ENCODE measurements at places on chromosomes 13 and 19. TPM values are rescaled to one million over a fixed set of nuclear protein-coding genes. Genes with fewer than 3 reads are reported as not detected.

GRCh38 chr13:59946944-59947343 is 216.8 kb downstream of the DIAPH3 start:
- no peak for DNase-seq

SIGLEC14 gene
- total RNA-seq: not detected

CEACAM4 gene
- total RNA-seq: not detected

DNA sequence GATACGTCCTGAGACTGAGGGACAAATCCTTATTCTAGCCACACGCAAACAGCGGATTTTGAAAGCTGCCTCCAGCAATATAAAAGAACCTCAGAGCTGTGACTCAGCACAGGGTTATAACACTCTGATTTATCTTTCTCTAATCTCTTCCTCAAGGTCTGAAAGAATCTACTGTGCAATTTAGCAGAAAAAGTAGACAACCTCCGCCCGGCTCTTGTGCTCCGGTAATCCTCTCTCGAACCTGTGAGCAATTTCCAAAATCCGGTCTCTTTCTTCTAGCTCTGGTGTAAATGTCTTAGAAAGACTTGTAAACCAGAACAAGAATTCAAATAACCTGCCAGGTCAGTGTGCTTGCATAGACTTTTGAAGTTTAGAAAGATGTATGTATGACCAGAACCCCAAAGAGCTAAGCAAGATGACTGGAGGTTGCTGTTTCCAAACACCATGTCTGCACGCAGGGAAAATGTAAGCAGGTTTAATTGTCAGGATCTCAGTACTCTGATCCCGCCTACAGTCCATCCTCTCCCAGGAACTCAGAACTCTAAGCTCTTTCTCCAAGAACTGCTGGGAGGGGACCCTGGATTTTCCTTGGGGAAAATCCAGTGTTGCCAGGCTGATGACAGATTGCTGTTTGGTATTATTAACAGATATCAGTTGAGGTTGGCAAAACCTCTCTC is 338.1 kb downstream of the RFC3 start:
- DNase-seq: no peak

- no peak for DNase-seq
Observed at GRCh38 chr19:15282311-15282705, 50.0 kb downstream of the BRD4 start.

GRCh38 chr19:33211794-33212435 is 13.7 kb downstream of the SLC7A10 start:
- no peak for DNase-seq

GRCh38 chr13:36829753-36830152 is 10.7 kb downstream of the RFXAP start:
- no peak for DNase-seq

Measured in natural killer cell treated with Interleukin-12 subunit alpha and Interleukin-12 subunit beta and Interleukin-15 and Interleukin-18, amount 100 ng/mL, for 72 hours (primary cell).